Activated T-cell treated with anti-CD3 and anti-CD28 coated beads, Interleukin-2, amount 50 U/mL, for 48 hours (primary cell): ENCODE measurements at places on chromosomes 3 and 15.

DNA sequence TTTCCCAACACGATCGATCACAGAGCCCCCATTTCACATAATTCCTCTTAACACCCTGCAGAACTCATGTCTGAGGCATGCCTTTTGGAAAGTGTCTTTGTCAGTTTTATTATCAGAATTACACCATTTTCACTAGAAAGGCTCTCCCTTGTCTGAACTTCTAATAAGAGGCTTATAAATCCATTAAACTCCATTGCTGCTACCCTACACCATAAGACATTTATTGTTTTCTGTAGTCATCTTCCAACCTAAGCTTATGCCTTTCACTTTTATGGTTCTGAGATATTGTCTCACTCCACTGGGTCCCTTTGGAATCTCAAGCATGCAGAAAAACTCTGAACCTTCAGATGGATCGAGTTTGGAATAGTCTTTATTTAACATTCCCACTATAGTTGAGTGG lies 50.2 kb upstream of the TPM1 start:
- no peak for DNase-seq

- DNase-seq, result peak; percentile 87
Measured at GRCh38 chr15:77543159-77543882, 89.4 kb downstream of the LINGO1 start.

- DNase-seq, result no peak
Measured at GRCh38 chr3:194277104-194277785, 73.9 kb downstream of the CPN2 start.

DNA sequence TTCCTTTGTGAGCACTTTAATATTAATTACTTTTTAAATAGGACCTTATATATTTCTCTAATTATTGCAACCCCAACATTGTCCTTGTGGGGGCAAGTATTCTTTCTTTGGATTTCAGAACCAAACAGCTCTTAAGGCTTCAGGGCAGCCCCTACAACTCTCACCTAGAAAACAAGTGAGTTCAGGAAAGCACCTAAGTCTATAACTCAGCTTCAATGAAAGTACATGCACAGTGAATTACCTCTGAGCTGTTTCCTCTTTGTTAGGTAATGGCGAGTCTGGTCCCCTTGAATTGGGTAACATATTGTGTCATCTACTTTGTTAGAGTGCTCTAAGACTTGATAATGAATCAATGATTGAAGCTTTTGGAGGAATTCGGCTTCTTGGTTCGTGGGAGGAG lies 545.7 kb downstream of the NLGN1 start:
- DNase-seq, result no peak

- DNase-seq, result no peak
Measured at GRCh38 chr15:92914103-92914499, 14.0 kb downstream of the CHD2 start.

DNA sequence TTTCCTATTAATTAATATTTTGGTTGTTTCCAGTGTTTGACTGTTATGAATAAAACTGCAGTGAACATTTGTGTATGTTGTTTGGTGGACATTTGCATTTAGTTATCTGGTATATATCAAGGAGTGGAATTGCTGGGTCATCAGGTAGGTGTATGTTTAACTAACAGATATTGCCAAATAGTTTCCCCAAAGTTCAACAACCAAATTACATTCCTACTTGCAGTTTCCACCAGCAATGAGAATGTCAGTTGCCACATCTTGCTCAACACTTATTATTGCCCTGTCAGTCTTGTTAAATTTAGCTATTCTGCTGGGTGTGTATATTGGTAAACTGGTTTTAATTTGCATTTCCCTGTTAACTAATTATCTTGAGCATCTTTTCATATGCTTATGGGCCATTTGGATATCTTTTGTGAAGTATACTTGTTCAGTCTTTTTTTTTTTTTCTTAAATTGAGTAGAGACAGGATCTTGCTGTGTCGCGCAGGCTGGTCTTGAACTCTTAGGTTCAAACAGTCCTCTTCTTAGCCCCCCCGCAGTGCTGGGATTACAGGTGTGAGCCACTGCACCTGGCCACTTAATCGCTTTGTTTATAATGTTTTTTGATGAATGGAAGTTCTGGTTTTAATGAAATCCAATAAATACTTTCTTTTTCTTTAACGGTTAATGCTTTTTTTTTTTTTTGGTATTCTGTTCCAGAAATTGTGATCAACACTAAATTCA lies 7.9 kb downstream of the FEM1B start:
- DNase-seq, result no peak

DNA sequence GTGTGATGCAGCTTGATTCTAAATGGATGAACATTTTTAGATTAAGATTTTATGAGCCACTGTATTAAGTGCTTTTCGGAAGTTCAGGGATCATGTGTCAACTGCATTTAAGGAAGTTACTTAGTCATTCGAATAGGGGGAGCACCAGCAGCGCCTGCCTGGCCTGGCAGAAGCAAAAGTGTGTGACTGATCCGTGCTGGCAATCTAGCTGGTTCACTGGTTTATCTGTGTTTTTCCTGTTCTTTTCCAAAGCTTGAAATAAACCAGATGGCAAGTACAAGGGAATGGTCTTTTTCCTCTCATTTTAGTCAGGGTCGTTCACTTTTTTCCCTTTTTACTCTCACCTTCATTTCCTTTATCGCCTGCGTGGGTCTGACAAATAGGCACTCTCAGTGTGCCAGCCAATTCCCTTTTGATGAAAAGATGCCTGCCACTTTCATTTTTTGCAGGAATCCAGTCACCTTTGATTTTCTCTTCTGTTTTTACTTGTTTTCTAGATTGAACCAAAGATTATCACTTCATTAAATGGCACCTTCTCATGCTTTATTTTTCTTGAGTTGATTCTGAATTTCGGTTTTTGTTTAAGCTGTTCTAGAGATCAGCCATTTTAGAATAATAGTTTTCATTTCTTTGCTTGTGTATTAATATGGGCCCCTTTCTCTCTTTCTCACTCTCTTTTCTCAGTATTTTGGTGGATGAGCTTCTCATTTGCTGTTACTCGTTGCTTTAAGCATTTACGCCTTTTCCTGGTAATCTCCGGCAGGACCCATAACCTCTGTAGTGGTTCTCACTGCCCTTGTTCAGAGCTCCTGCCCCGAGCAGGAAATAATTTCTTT lies 2.8 kb downstream of the ABHD2 start:
- no peak for DNase-seq

GRCh38 chr3:11699083-11699427 lies 55.3 kb upstream of the VGLL4 start:
- DNase-seq, result no peak

DNA sequence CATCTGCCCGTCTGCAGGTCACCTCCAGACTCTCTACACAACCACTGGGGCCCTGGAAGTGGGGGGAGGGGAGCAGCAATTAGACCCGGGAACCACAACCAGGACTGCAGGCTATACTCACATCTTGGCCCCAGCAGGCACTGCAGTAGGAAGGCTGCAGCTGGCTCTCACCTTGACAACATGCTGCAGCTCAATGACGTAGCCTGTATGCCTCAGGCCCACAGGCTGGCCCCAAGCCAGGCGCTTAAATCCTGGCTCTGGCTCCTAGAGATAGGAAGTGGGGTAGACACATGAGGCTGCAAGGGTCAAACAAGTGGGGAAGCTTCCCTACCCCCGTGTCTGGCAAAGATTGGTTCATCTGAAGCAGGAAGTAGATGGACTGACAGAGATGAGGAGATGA lies 4.6 kb upstream of the QRICH1 start:
- DNase-seq, result no peak

- DNase-seq, result no peak
Measured at GRCh38 chr3:76679541-76679940, 360.4 kb upstream of the ROBO2 start.

DNA sequence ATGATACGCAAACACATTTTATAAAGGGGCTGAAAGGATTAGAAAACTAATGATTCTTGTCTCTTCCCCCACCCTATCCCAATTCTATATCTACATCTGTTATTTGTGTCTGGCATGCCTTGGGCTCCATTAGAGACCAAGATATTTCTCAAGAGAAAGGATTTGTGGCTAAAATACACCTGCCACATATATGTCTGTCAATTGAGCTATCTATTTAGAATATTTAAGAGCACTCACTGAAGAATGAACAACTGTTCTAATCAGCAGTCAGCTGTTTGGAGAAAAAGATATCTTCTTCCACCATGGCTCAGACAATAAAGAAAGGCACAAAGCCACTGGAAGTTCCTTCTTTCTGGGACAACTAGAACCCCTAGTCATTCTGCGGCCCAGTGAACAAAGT lies 61.7 kb upstream of the LRRN1 start:
- DNase-seq, result no peak

DNA sequence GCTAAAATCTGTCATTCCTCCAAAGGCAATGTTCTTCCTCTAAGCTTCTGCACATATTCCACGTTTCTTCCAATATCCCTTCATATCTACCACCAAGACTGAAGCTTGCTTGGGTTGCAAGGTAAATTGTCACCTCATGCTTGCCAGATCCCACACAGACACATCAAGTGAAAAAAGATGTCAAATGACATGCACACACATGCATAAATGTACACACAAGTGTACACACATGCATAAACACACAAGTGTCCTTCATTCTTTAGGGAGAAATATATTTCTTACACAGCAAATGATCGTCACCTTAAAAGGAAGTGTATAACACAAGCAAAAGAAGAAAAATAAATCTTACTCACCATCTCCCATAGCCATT lies 59.4 kb downstream of the CLASP2 start:
- no peak for DNase-seq

- DNase-seq, result no peak
Measured at GRCh38 chr3:156356537-156357363, 198.2 kb downstream of the SSR3 start.

- DNase-seq, result no peak
Measured at GRCh38 chr15:93830221-93831080, 400.9 kb upstream of the MCTP2 start.

DNA sequence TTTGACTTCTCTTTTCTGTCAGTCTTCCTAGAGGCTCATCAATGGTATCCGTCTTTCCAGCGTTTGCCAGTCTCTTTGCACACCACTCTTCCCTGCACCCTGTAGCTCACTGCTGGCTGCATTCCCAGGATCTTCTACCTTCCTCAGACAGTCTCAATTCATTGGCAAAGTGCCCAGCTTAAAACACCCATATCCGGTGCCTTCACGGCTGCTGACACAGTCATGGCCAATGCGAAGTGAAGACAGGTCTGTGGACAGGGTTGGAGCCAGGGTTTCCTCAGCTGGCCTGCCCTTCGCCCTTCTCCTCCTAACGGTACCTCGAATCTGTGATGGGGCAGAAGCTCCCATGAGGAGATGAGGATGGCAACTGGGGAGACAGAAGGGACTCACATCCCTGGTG lies 36.1 kb downstream of the PTH1R start:
- DNase-seq, result no peak

DNA sequence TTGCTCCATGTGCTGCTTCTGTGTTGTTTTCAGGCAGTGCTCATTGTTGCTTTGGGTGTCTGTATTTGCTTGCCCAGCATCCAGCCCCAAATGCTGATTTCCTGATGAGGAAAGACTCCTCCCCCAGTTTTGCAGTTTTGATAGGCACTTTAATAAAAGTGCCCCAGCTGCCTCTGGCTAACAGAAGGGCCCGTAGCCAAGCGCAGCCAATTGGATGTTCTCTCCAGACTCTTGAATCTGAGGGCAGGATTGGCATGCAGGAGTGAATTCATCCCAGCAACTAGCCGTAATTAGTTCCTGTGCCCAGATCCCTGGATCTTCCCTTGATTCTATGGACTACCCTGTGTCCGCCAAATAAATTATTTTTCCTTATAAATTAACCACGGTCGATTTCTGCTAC lies 14.8 kb upstream of the SEMA5B start:
- DNase-seq, result no peak

DNA sequence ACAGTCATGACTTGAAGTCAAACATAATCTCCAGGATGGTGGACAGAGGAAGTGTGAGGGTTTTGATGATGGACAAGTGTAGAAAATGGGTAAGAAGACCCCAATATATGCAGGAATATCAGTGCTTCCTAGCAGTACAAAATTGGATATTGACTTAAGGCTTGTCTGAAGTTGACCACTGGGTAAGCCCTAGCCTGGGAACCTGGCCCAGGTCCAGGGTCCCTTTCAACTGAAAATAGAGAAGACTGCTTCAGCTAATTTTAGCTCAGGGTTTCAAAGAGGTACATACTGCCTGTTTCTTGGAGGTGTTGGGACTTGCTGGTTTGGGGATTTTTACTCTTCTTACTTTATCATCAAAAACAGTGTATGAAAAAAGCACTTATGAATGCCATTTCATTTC lies 4.7 kb downstream of the NR1D2 start:
- DNase-seq, result no peak

DNA sequence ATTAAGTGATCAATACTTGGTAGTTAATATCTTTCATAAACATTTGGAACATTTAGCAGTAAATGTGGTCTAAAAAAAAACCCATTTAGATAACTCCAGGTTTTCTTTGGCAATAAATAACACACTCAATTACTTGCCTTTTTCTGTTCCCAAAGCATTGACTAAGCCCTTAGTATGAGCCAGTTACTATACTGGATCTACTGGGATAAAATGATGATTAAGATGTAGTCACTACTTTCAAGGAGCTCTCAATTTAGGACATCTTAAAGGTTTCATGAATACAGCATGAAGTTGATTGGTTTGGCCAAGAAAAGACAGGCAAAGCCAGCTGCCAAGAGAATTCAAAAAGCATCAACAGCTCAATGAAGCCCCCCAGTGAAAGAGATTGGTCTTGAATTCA lies 250.9 kb downstream of the EPHA3 start:
- DNase-seq, result no peak

DNA sequence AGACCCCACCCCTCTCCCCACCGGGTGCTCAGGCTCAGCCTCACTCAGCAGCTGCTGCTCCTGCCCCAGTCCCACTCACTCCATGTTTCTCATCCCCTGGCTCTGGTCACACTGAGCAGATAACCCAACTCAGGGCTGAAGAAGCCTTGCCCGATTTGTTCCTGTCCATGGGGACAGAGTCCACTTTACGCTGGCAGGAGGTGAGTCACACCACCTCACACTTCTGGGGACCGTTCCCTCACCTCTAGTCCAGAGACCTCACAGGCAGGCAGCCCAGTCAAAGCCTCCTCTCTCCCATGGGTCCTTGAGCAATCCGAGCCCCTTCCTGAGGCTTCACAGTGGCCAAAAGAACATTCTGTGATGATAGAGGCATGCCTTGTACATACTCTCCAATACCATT lies 1.4 kb downstream of the CIDEC start:
- DNase-seq, result no peak

DNA sequence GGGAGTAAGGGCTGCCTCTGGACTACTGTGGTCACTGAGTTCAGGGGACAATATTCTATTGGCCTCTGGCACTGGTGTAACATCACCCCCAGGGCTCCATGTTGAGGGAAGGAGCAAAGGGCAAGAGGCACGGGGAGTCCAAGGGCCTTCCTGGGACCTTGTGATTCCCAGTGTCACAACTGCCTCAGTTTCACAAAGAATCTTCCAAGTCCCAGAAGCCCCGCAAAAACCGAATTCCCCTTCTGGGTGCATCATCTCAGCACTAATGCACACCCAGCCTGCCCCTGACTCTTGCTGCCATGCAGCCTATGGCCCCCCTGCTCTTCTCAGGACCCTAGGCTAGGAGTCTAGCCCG lies 5.5 kb downstream of the AMOTL2 start:
- DNase-seq, result no peak

- no peak for DNase-seq
Measured at GRCh38 chr3:60199306-60199705, 1051.9 kb downstream of the FHIT start.

GRCh38 chr3:6697722-6698121 lies 163.2 kb upstream of the GRM7 start:
- no peak for DNase-seq

GRCh38 chr3:25585361-25586166 lies 79.1 kb downstream of the TOP2B start:
- DNase-seq, result no peak
